ENCODE measurements at places on chromosomes 12 and 14.

- no peak for DNase-seq
These were observed 575 bp downstream of the NAA30 start for GRCh38 chr14:57390806-57391516.

GRCh38 chr12:62732861-62733427, 202.0 kb downstream of the PPM1H start:
- no peak for DNase-seq

DNA sequence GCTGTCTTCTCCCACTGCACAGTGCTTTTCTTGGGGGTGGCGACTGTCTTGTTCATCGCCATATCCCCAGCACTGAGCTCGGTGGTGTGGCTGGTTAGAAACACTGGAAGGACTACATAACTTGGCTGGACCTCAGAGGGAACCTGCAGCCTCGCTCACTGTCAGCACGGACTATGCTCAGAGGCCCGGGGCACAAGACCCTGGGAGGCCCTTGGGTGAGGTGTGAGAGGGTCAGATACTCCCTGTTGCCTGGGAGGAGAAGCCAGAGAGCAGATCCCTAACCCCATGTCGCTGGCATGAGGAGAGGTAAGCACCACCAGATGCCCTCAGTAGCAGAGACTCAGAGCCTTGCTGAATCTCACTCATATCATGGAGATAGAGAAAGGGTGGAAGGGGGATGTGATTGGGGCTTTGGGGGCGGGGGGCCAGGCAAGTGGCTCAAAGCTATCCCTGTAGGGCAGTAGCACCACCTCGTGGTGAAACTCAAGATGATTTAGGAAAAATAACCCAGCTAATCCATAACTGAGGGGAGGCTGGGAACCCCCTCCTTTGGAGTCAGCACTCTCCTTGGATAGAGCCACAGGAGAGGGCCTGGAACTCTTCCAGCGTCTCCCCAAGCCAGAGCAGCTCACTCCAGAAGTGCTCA, 18.7 kb upstream of the HDAC7 start:
- DNase-seq = no peak

DNA sequence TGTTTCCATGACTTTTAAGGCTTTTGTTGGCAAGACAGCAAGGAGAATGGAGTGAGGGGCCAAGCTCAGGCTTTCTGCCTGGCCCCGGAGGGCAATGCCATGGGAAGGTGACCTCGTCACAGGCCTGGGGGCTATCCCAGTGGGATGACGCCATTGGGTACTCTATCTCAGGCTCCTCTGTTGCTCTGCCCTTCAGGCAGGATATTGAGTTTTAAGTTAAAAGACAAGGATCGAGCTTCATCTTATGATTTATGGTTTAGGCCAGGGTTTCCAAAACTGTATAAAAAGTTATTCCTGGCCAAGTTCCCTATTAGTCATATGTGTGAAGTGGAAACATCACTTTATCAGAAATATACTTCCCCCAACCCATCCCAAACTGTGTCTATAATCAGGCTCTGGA, 127.7 kb downstream of the ZFP36L1 start:
- DNase-seq = no peak

DNA sequence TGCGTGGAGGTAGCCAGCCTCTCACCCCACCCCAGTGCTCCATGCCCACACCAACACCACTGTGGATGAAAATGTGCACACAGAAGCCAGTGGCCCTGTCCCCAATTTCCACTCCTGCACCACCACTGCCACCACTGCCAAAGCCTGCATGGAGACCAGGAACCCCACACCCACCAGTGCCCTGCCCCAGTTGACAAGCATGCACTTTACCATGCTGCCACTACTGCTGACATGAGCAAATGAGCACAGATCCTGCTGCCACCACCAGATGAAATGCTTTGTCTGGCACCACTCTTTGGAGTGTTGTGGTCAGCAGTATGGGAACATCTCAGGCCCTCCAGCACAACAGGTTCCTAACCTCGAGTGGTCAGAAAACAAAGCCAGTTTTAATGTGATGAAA, 104.1 kb downstream of the ATXN7L3B start:
- DNase-seq = no peak

GRCh38 chr12:116879509-116880212, 1.6 kb downstream of the HRK start:
- DNase-seq = no peak

DNA sequence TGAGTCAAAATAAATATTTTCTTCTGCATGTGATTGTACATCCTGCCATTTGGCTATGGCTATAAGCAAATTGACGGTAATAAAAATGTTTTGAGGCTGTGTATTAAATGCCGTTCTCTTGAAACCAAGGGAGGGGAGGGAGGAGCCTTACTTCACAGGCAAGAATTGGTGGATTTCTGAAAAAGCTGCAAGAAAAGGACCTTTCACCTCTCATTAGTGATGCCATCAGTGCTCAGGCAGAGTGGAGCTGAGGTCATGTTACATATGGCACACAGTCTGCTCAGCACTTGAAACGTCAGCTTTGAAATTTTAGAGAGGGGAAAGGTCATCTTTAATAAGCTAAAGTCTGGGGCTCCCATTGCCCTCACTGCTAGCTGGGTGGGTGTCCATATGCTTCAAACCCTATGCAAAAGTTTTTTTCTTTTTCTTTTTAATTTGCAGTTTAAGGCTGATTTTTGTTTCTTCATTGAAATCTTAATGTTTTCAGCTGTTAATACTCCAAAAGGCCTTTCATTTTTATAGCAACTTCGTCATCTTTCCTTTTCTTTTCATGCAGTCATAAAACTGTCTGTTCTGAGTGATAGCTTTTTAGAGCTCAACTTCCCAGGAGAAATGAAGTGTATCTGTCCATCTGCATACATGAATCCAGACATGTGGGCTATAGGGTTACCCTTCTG, 9.8 kb upstream of the SIX1 start:
- DNase-seq = no peak

- DNase-seq = no peak
These were observed 1110.3 kb downstream of the FLRT2 start for GRCh38 chr14:86640288-86640687.

DNA sequence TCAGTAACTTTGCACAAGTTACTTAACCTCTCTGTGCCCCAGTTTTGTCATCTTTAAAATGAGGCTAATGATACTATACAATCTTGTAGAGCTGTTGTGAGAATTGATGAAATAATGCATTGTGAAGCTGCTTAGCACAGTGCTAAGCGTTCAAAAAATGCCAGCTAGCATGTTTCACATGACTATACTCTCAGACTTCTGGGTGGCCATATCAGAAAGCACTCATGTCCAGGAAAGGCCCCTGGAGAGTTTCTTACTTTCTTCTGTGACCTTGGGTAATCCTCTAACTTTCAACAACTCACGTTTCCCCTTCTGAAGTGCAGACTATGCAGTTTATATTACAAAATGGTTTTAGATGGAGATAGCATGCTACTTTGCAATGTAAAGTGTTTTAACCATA, 68.1 kb downstream of the TPH2 start:
- no peak for DNase-seq

DNA sequence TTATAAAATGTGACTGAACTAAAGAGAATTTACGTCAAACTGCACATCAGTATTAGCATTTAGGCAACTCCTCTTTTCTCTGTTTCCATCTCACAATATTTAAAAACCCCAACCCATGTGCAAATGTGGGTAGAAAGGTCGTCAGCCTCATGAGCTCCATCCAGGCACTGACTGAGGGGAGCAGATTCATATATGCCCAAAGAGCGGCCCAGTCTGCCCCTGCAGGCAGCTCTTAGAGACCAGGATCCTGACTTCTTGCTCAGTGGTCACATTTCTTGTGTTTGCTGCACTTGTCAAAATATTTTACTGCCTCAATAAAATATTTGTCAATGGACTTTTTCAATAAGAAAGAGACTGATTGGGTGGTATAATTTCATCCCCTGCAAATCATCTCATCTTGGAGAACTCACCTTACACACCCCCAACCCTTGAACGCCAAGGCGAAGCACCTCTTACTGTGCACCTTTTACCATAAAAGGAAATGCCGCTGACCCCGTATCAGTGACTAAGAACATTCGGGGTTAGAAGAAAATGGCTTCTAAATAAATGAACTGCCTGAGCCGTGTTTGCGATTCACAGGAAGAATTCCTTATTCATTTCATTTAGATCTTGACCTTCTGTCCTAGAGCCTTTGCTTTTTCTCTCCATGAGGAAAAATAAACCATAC, 418.8 kb downstream of the BCL11B start:
- DNase-seq = no peak

DNA sequence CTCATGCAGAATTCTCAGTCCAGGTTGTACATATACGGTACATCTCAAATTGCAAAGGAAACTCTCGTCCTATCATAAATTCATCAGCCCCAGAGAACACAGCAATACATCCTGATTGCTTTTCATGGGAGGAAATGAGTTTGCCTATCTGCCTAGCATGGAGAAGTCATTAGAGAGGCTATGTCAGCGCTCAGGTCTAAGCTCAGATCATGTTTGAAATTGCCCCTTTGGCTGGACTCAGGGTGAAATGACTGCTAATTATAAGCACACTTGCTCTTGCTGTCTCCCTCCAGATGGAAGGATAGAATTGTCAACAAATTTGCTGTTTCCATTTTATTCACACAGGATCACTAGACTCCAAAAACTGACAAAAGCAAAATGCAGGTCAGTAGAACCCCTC, 178.4 kb downstream of the RIMBP2 start:
- DNase-seq = no peak
